NCI-H510A treated with DMSO at 0.1 percent for 48 hours (cell line): ENCODE measurements at places on chromosomes 5 and 9.

- no peak for DNase-seq
Measured at GRCh38 chr9:73080110-73080694, 71.5 kb upstream of the ANXA1 start.

DNA sequence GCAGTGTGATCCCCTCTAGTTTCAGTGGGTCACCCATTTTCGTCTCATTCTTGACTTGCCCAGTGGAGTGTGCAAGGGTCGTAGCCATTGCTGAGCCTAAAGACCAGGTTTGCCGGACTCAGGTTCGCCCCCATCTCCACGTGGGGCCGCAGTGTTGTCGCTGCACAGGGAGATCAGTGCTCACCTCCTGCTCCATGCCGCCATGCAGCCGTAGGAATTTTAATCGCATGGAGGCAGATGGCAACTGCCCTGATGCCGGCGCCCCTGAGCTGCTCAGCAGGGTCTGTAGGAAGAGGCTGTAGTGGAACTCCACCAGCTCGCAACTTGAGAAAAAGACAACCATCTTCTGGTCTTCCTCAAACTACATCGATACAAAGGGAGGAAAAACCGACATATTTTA is 24.1 kb downstream of the DDX31 start:
- no peak for DNase-seq

DNA sequence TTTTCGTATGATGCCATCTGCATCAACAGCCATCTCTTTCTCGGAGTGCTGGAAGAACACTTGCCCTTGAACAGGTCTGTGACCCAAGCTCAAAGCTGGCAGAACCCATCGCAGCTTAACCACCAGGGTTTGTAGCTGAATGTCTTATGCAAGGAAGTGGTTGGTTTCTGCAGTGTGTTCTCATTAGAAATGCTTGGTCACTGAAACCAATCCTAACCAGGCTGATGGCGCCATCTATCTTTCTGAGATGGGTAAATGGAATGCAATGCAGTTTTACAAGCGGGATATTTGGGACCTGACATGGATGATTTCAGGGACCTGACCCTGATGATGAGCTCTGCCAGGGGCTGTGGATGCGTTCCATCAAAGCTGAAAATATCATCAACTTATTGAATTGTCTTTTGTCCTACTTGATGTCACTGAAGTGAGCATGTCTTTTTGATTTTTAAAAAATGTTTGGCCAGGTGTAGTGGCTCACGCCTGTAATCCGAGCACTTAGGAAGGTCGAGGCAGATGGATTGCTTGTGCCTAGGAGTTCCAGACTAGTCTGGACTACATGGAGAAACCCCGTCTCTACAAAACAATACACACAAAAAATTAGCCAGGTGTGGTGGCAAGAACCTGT is 28.7 kb downstream of the DMRT3 start:
- peak; percentile 31 for DNase-seq

DNA sequence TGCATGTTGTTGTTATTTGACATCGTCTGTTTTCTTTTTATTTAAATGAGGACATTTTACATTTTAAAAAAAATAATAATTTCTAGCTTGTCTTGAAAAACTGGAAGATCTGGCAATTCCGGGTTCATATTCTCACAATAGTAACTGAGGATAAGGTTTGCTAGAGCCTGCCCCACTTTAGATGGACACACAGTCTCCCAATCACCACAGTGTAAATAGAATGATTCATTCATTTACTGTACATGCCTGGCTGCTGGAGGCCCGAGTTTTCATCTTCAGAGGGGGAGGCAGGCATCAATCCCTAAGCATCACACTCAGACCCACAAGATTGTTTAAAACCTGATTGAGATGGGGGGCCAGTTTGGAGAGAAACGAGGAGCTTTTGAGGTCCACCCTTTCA is 2039.7 kb upstream of the WWC1 start:
- DNase-seq = no peak

DNA sequence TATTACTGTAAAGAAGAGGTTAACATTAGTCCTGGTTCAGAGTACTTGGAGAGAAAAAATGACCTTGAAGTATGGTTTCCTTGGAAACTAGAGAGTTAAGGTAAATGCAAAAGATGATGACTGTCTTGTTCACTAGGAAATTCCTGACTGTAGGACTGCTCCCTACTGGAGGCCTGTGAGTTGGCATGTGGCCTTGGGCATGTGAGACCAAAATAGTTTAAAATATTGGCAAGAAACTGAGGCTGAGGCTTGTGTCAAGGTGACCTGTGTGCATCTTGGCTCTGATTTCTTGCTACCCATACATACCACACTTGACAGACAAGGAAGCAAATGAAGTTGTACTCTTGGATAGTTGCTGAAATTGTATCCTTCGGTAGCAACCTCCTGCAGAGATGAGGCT is 96.5 kb downstream of the TARS1 start:
- DNase-seq = no peak

DNA sequence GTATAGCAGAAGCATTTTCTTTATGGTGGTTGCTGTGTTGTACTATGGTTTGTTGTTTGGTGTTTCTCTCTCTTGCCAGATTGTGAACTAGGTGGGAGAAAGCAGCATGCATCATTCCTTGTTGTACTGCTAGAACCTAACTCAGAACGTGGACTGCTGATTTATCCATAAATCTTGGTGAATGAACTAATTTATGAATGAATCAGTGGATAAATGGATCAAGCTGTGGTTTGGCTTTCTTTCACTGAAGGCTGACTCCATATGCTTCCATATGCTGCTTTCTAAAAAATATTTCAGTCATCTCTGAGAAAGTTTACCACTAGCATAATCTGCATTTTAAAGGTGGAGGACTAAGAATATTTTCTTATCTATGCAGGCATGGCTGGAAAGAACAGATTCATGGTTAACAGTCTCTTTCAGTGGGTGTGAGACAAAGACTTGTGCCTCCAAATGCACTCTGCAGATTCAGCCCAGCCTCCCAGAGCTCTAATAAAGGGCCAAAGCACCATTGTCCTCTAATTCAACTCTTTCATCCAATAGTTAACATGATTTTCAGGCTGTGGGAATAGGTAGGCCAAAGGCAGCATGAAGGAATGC is 237.7 kb downstream of the SH3GL2 start:
- no peak for DNase-seq

DNA sequence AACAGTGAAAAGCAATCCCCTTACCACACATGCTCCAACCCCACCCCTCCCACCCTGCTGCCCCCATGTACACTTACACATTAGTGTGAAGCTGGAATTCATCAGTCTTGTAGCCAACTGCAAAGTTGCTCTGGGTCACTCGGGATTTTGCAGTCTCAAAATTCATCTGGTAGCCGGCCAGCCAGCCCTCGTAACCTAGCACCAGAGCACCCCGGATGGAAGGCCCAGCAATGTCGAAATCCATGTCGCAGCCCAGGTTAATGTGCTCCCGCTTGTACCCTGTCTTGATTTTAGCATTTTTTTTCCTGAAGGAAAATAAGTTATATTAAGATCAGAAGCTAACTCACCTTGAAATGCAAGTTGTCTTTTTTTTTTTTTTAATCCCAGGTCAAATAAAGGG is 12.2 kb upstream of the C5orf15 start:
- no peak for DNase-seq

DNA sequence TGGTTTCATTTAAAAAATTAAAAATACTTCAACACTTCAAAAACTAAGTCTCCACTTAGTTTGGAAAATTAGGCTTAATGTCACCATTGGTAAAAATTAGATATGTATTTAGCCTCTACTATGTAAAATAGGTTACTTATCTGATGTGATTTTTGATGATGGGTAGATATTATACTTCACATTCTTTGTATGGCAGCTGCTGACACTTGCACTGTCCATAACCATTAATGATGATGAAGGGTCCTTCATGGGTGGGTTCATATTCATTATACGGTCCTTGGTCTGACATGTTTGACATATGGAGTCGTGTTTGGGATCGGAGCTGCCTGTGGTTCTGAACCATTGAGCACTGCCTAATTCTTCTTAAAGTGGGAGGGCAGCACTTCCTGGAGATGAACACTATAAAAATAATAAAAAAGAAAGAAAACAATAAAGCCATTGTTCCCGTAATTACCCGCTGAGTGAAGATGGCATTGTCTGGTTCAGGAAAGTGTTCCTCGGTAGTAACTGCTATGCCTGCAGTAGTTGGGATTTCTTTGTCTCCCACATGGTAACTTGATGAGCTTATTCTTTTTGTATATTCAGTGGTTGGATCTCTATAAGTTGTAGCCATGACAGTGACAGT is 2.2 kb downstream of the LRRTM2 start:
- no peak for DNase-seq

DNA sequence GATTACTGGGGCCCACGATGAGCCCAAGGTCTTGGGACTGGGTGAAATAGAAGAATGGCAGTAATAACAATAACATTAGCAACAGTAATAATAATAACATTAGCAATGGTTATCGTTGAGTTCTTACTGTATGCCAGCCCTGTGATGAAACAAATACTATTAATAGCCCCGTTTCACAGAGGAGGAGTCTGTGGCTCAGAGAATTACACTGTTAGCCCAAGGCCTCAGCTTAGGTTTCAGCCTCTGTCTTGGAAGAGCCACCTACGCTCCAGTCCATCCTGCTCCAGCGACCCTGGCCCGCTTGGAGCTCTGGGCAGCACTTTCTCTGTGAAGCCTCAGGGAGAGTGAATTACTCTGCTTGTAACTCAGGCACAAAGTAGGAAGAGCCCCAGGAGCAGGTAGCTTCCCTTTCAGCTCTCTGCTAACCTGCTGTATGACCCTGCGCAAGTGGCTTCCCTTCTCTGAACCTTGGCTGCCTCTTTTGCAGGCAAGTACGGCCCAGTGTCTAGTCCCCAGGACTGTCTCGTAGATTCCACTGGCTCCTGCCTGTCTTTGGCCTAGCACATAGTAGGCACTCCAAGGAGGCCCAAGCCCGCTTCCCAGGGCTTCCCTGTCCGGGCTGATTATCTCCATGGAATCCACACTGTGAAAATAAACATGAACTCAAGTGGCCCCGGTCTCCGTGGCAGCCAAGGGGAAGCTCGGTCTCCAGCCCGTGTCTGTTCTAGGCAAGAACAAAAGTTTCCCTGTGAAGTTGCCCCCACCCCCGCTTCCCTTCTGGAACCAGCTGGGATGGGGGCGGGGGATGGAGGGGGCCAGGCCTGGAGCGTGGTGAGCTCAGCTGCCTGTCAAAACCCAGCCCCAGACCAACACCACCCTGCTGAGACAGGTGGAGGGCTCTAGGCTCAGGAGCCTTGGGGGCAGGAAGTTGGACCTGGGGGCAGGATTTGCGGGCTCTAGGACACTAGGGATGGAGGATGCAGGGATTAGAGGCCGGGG is 26.2 kb upstream of the LMX1B start:
- no peak for DNase-seq

- DNase-seq = no peak
Measured at GRCh38 chr5:140882591-140882899, 621 bp downstream of the PCDHA13 start.

DNA sequence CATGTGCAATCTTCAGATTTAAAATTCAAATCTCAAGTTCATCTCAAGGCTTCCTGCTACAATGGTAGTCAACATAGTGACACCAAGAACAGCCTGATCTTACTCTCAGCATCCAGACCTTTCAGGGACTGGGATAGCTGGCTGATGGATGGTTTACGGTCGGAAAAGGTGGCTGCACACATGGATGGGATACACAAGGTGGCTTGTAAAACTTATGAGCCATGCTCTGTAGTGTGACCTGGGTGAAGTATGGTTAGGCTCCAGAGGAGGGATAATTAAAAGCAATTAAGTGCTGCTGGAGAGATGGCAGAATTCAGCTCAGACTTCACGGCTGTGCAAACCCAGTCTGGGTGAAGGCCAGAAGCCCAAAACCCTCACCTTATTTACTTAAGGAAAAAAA is 379.5 kb downstream of the NFIB start:
- DNase-seq = no peak

GRCh38 chr5:137061382-137061781 is 437.7 kb downstream of the SPOCK1 start:
- no peak for DNase-seq

DNA sequence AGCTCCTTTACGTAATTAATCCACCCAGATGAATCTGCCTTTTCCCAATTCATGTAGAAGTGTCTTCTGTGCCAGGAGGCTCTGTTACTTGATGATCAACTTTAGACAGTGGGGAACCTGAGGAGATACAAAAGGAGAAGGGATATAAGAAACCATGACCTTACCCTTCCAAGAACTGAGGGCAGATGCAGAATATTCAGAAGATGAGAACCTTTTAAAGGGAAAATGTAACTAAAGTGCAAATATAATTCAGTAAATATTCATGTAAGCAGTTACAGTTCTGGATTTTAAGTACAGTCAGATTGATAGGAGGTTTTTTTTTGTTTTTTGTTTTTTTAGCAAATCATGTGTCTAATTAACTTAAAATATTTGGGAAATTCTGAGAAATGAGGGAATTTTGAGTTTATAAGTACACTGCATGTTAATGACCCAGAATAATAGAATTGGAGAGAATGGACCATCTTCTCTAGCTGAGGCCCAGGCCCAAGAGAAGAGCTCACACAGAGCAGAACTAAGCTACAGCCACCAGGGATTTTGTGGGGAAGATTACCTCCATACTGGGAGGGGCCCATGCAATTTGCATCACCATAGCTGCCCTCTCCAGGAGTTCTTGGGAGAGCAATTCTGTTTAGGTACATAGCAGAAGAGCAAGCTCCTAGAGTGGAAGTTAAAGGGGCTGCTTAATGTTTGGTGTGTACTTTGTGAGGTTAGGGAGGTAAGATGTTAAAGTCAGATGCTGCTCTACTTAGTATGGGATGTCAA is 61.5 kb downstream of the SV2C start:
- no peak for DNase-seq

- no peak for DNase-seq
Measured at GRCh38 chr5:91521334-91521733, 138.2 kb upstream of the ARRDC3 start.

- DNase-seq = peak; percentile 37
Measured at GRCh38 chr9:137028263-137029057, 423 bp upstream of the ABCA2 start.

- no peak for DNase-seq
Measured at GRCh38 chr9:129434187-129434586, 186.7 kb downstream of the C9orf50 start.

DNA sequence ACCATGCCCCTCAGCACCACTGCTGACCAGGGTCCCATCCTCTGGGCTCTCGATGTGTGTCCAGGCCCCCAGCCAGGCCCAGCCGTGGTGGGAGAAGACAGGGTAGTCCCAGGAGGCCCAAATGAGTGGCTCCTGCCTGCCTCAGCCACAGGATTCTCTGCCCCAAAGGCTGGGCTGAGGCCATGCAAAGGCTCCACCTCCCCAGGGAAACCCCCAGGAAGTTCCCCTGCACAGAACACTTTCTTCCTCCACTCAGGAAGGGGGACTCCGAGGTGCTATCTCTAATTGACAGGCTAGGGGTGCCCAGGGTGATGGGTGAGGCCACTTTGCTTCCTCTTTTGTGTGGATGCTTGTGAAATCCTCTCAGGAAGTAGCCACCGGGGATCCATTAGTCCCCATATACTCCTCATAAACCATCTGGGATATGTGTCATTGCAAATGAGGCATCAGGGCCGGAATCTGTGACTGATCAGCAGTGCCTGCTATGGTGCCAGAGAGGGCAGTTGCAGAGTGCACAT is 23.1 kb upstream of the TDRD7 start:
- no peak for DNase-seq
